ENCODE measurements at places on chromosomes 7 and 10.

- DNase-seq, result no peak
These were observed 28.7 kb downstream of the KLF6 start for GRCh38 chr10:3756360-3756740.

- peak; percentile 79 for DNase-seq
These were observed 4.9 kb upstream of the ELN start for GRCh38 chr7:74023092-74023536.

- no peak for DNase-seq
These were observed 5.5 kb downstream of the SMARCD3 start for GRCh38 chr7:151243045-151243349.

DNA sequence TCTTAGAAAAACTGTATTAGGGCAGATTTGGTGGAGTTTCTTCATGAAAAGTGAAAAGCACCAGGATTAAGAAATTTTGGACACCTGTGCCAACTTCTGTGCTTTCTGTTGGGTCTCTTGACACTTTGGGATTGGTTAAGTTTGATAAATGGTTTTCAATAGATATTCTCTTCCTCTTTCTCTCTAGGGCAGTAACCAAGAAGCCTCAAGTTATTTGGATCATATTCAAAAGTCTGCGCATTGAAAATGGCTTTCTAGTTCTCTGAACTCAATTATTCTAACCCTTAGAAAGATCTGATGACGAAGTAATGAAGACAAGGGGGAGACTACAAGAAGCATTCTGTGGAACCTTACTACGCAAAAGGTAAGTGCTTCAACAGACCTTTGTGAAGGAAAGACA, 144.0 kb upstream of the CCDC6 start:
- DNase-seq, result no peak

GRCh38 chr7:128434413-128435326, 21.0 kb upstream of the HILPDA start:
- DNase-seq, result no peak

GRCh38 chr10:9012312-9012711, 957.8 kb downstream of the GATA3 start:
- no peak for DNase-seq

DNA sequence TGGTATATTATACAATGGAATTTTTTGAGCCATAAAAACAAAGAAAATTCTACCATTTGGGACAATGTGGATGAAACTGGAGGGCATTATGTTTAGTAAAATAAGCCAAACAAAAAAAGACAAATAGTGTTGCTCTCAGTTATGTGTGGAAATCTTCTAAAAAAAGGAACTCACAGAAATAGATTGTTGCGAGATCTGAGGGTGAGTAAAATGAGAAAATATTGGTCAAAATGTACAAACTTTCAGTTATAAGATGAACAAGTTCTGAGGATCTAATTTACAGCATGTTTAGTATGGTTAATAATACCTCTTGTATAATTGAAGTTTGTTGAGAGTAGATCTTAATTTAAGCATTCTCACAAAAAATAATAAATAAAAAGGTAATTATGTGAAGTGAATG, 291.2 kb downstream of the KIF20B start:
- no peak for DNase-seq

DNA sequence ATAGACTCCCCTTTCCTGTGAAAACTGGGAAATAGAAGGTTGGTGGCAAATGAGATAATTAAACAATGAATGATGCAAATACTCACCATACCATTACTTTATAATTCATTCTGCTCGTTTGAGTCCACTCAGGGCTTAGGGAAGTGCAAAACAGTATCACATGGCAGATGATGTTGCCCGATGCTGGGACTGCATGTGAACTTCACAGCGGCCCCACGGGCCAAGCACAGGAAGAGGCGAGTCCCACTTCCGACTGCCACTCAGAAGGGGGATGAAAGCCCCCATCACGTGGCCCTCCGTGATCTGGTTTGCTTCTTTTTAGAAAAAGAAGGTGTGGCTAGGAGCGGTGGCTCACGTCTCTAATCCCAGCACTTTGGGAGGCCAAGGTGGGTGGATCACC, 71.5 kb downstream of the PRPF18 start:
- no peak for DNase-seq

DNA sequence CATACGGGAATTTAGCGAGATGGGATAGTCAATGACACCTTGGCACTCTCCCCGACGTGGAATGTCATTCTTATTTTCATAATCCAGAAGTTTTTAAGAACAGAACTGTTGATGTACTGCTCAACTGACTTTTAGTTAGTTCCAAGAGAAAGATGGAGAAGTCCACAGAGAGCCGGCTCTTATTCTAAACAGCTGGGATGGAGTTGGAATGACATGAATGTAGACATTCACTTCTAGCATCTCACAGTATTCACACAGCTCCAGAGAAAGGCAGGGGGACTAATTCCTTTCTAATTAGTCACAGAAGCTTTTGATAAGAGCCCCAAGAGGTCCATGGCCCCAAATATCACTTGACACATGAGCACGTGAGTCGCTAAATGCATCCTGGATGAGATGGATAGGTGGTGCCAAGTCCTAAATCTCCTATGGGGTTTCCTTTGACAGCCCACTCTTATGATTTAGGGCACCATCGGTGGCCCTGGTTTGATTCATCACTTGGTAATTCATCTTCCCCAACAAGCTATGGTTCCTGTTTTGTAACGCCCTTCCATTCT, 420.3 kb upstream of the AUTS2 start:
- no peak for DNase-seq

GRCh38 chr7:144391823-144392255, 11.7 kb downstream of the NOBOX start:
- peak; percentile 49 for DNase-seq

DNA sequence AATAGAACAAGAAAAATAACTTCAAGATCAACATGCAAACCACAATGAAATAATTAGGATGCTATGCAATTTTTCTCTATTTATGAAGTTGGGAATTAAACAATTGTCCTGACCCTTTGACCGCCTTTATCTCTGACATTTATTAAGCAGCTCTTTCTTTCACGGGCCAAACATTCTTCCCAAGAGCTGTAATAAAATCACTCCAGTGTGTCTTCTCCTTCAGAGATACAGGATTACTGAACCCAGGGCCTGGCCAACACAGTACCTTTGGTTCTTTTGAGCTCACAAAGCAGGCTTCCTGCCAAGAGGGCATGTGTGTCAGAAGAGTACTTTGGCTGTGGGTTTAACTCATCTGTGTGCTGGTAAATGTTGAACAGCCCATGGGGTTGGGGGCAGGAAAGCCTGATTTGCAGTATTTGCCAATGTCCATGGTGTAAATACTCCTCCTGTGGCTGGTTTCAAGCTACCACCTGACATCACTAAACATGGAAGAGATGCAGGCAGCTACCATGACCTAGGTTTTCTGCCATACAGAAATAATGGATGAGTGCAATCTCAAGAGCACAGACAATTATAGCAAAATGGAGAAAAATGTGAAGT, 121.7 kb downstream of the FANK1 start:
- DNase-seq, result peak; percentile 7

Measured in HFFc6 (cell line).